ENCODE measurements at places on chromosomes 3 and 15.
A peak's percentile ranks its signal among the peaks of the same experiment; 100 is the strongest.

DNA sequence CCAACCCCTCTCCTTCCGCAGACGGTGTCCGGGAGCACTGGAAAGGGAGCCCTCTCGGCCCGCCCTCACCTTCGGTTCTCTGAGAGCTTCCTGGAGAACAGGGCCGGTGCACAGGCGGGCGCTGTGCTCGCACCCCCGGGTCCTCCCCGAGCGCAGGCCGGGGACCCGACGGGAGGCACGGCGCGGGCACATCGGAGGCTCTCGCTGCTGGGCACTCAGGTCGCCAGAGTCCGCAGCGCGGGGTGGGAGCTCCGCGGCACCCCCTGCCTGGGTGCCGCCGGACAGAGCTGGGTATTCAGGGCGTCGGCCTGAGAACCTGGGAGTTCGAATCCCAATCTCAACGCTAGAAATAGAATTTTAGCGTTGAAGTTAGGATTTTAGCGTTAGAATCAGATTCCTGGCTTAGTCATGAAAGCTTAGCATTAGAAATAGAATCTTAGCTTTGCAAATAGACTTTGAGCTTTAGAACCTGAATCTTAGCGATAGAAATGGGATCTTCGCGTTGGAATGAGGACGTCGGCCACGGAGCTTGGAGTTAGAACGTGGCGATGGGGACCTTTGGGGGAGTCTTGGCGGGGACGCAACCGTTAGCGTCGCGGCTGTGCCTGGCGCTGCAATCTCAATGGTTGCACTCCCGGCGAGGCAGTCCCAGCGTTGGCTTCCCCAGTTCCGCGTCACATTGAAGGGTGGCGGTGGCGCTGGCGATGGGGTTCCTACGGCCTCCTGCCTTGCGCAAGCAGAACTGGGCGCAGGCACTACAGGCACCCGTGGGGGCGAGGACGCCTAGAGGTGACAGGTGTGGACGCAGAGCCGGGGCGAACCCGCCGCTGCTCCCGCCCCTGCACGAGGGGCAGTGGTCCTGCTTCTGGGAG is 549 bp downstream of the TRH start:
- peak; percentile 35 for DNase-seq

DNA sequence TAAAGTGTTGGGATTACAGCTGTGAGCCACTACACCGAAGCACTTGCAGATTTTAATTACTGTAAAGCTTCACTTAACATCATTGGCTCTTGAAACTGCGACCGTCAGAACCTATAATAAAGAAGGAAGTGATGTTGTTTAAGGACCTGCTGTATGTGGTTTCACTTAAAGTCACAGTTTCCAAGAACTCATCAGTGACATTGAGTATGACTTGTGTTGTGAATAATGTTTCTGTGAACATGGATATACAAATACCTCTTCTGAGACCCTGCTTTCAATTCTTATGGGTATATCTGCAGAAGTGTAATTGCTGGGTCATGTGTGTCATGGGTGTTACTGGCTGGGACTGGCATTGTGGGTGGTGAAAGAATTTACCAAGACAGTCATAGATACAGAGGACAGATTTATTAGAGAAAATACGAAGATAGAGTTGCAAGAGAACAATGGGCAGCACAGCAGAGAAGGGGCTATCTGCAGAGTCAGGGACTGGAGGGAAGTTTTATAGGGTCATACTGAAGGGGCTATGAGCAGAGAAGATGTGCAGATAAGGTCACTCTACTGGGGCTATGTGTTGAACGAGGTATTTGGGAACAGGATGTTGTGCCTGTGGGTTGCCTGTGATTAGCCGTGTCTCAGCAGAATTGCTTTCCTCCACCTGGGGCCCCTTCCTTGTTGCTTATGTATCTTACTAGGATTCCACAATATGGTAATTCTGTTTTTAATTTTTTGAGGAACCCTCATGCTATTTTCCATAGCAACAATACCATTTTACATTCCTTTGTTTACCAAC is 4.5 kb downstream of the NDUFB5 start:
- DNase-seq, result peak; percentile 48

- no peak for DNase-seq
Observed at GRCh38 chr15:99511531-99511865, 54.3 kb upstream of the MEF2A start.

DNA sequence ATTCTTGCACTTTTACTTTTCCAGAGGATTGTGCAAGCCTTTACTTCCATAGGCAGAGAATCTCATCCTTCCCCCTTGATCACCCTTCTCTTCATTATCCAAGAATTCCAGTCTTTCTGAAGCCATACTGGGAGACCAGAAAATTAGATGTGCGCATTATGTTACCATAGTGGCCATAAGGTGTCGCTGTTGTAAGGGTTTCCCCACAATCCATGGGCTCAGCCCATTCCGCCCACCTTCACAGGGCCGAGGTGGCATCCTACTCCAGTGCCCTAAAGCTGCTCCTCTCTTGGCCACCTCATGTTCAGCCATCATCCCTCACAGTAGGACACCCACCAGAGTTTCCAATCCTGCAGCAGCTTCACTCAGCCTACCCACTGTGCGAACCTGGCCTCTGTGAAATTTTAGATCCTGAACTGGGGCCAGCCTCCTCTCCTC is 35.0 kb downstream of the CTSH start:
- DNase-seq, result peak; percentile 52

DNA sequence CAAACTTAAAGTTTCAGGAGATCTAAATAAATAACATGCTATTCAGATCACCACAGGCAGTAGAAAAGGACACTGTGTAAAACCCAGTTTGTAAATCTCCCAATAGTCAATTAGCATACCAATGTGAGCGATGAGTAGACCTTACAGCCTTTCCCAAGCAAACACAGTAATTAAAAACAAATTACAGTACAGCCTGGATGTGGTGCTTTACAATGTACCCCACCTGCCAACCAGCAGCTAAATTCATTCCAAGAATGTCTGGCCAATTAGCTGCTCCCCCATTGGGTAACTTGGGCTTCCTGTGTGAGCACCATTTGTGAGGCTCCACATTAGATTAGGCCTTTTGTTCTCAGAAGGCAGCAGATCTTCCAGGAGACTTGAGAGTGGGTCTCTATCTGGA is 635.0 kb downstream of the TBL1XR1 start:
- no peak for DNase-seq

- DNase-seq, result peak; percentile 54
Observed at GRCh38 chr15:84750583-84751092, 2.2 kb downstream of the ZNF592 start.

GRCh38 chr3:12405432-12406272 is 78.6 kb upstream of the TSEN2 start:
- no peak for DNase-seq

- no peak for DNase-seq
Observed at GRCh38 chr15:47383102-47383501, 334.2 kb upstream of the SEMA6D start.

GRCh38 chr3:43468133-43468532 is 153.7 kb downstream of the ANO10 start:
- no peak for DNase-seq

Measured in GM13977 (cell line).